HuH-7.5 (cell line): ENCODE measurements at places on chromosomes 11 and 22.

DNA sequence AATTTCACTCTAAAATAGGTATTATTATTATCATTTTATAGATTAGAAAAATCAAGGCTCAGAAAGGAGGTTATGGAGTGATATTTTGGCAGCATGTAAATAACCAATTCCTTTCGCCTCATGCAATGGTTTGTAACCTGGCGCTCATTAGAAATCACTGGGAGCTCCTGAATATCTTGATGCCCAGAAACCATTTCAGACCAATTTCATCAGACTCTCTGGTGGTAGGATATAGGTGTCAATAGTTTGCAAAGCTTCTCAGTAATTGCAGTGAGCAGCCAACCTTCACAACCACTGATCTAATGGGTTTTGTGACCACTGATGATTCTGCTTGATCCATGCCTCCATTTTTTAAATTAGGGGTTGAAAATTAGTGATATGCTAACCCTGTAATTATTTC lies 57.8 kb upstream of the ZC3H12C start:
- DNase-seq: no peak

- no peak for DNase-seq
These were observed 11.1 kb downstream of the CASP4 start for GRCh38 chr11:104957280-104957679.

GRCh38 chr22:43186272-43187170 lies at the start of gene TTLL12:
Gene TTLL12, minus strand, starts transcription at chr22:43187134. Its CDS starts 65 bp downstream, at chr22:43187069.
- peak; percentile 66 for DNase-seq

DNA sequence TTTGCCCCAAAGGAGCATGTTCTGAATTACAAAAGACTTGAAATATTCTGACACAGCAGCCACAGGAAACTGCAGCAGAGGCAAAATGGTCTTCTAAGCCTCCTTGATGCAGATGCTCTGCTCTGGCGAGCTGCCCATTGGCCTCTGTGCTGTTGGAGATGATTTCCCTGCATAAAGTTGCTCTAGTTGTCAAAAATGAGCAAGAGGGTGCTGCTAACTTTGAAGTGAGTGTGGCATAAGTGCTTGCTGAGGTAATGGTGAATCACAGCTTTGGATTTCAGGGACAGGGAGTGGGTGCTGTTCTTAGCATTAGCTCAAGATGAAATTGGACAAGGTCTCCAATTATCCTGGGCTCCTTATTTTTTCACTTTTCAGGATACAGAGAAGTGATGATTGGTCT lies 435.4 kb downstream of the TMEM135 start:
- no peak for DNase-seq

DNA sequence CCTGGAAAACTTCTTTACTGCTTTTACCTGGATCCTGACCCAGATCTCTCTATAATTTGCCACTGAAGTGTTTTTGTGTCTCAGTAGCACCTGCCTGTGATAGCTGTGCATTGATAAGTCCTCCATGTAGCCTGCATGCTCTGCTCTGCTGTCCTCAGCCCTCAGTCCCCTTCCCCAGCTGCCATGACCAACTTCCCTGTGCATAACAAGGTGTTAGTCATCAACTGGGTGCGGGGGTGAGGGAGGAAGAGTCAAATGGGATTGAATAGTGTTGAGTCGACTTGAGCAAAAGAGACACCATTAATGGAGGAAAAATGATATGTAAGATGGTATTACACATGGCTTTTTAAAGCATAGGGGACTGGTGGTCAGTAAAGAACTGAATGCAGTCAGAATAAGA lies 92.2 kb upstream of the PLET1 start:
- no peak for DNase-seq

DNA sequence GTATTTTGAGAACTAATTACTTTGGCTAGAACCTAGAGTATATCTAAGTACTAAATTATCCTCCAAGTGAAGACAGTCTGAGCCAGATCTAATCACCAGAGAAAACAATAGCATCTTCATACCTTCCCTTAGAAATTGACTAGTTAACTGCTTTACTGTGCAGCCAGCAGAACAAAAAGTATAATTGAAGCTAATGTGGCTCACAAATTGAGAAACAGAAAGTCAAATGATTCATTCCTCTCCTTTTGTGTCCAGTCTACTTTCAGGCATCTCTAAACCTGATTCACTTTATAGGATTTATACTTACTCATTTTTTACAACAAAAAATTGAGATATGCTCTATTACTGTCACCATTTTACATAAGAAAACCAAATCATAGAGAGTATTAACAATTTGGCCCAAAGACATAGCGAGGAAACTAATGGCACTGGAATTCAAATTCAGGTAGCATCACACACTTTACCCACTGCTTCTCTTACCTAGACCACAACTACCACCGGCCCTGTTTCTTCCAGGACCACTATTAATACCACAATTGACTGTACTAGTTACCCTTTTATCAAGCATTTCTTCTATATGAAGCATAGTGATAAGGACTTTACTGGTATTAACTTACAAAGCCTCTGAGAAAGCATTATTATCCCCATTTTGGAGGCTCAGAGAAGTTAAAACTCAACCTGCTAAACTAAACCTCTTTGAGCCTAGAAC lies 1402.6 kb upstream of the TENM4 start:
- no peak for DNase-seq

- no peak for DNase-seq
These were observed 15.7 kb downstream of the STX3 start for GRCh38 chr11:59770869-59771268.

- no peak for DNase-seq
These were observed 50.4 kb downstream of the GDPD4 start for GRCh38 chr11:77250881-77251640.

GRCh38 chr11:113470233-113470632 lies 5.0 kb downstream of the DRD2 start:
- DNase-seq: no peak

GRCh38 chr11:2569321-2569721 lies 124.5 kb downstream of the KCNQ1 start:
- DNase-seq: no peak

DNA sequence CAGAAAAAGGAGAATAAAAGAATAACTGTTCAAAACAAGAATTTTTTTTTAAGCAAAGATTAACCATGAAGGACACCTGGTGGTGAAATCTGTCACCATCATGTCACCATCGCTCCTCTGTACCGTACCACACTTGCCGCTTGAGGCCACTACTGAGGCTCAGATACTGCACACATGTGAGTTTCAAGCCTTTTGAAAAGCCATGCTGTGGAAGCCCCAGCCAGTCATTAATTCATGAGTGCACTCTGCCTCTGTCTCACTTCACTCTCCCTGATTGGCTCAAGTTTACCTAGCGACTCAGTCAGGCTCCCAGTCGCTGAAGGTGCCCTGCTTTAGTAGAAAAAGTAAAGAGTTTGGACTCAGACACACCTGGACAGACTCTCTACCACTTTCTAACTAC lies 6.6 kb upstream of the MS4A12 start:
- peak; percentile 70 for DNase-seq

DNA sequence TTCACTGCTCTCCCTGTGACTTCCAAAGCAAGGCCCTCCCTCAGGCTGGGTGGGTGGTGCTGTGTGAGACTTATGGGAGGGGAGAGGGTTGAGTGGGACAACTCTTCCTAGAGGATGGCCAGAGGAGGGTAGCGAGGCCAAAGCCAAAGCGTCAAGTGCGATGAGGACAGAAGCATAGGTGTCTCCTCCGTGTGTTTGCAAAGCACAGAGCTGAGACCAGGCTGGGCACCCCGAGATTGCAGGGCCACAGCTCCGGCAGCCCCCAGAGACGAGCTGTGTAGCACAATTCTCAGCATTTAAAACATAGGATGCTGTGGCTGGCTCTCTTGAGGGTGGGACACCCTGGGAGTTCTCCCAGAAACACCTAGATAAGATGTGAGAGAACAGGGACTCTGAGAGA lies 1374.5 kb downstream of the BRD1 start:
- no peak for DNase-seq

GRCh38 chr11:67996622-67997474 lies 7.0 kb downstream of the UNC93B1 start:
- no peak for DNase-seq

DNA sequence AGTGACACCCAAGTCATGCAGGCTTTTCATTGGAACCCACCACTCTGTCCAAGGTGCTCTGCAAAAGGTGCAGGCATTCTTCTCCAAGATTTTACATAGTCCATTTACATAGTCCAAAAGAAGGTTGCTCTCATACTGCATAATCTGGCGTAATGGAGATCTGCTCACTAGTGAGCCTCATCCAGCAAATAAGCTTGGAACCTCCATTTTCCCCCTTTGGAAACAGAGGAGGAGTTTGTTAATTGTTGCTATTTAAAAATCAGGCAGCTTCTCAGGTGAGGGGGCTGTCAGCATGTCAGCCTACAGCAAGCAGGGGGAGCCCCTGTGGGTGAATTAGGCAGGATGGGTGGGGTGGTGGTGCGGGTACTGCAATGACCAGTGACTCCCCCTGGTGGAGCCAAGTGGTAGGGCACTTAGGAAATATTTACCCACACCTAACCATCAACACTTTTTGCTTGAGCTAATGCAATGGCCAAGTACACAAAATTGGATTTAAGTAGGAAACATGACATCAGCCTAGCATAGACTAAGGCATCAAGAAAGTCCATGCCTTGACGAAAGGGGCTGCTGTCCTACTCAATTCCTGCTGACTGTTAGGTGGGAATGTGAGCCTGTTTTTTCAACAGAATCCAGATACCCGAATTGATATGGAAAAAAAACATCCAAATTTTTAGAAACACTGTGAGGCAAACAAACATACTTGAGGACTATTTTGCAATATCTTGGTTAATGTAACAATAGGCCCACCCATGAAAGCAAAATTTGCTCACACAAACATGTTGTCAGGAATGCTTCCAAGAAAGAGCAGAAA lies 64.5 kb downstream of the AMBRA1 start:
- peak; percentile 65 for DNase-seq

DNA sequence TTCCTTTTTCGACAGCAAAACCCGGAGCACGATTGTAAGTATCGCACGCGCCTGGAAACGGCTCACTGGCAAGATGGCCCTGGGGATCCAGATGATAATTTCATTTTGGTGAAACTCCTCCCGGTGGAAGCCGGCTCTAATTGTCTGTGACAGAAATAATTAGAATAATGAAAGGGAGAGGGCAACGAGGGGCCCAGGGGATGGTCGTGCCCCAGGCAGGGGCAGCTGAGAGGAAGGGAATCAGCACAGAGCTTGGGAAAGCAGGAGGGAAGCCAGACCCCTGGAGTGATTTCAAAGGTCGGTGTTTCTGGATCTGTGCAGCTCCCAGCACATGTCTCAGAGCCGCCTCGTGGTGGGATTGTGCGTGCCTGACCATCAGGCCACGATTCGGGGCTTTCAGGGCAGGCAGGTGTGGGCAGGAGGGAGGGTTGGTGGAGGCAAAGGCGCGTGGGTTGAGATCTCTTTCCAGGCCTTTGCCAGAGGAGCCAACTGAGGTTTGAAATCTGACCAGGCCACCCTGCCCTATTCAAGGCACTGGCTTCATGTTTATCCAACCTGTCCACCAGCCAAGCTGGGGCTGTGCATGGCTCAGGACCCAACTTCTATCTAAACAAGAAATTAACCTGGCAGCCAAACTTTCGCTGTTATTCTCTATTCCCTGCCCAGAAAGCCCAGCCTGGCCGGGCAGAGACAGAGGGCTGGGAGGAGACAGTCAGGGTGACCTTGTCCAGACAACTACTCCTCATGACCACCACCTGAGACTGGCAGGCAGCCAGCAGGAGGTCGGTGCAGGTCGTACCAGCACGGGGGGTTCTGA lies 27.8 kb downstream of the ANO1 start:
- DNase-seq: no peak

GRCh38 chr11:120688163-120688562 lies 176.6 kb downstream of the GRIK4 start:
- no peak for DNase-seq

GRCh38 chr11:44997566-44997965 lies 46.9 kb upstream of the TP53I11 start:
- DNase-seq: no peak
